ENCODE measurements at places on chromosomes 6 and 20.

GRCh38 chr20:4569865-4570264 is 151.8 kb upstream of the PRND start:
- DNase-seq = no peak

DNA sequence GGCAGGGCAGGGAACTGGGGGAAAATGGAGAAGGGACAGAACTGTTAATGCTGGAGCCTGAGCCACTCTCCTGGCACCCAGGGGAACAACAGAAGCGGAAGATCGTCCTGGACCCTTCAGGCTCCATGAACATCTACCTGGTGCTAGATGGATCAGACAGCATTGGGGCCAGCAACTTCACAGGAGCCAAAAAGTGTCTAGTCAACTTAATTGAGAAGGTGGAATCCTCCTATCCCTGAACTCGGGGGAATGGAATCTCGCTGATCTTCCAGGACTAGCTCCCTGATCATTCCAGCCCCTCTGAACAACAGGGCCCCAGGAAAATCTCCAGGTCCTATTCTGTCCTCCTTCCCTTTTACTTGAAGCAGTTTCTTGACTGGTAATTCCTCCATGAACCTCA is 2.0 kb downstream of the CFB start:
- DNase-seq = no peak

- no peak for DNase-seq
Observed at GRCh38 chr6:36669002-36669401, 9.5 kb upstream of the CDKN1A start.

DNA sequence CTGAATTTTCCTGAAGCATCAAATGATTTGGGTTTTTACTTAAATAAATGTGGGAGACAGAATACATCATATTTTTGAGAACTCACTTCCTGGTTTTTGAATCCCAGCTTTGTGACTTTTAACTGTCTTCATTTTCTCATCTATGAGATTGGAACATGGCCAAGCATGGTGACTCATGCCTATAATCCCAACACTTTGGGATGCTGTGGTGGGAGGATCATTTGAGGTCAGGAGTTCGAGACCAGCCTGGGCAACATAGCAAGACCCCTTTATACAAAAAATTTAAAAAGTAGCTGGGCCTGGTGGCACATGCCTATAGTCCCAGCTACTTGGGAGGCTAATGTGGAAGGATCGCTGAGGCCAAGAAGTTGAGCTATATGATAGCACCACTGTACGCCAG is 122.3 kb downstream of the QKI start:
- no peak for DNase-seq
